ENCODE measurements at places on chromosomes 1 and 21.
A peak's percentile ranks its signal among the peaks of the same experiment; 100 is the strongest.

DNA sequence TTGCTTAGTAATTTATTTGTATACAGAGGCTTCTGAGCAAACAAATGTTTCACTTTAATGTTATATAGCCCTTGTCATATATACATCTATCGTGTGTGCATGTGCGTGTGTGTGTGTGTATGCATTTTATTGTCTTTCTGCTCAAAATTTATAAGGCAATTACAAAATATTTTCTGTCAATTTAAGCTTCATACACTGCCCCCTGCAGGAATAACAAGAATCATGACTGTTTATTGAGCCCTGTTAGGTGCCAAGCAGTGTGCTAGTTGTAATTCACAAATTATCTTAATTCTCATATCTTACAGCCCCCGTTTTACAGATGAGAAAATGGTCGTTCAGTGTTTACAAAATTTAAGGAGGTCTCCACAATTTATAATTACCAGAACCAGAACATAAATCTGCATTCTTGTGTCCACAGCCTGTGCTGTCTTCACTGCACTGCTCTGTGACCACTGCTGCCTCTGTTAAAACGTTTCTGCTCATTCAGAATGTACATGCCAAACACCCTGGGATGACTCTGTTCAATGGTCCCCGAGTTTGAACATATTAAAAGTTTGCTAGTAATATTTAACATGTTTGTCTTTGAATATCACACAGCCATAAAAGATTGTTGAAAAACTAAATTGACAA lies 181.3 kb downstream of the ATP6V1G3 start:
- DNase-seq, result no peak

- no peak for DNase-seq
These were observed 146.6 kb downstream of the KCNJ6 start for GRCh38 chr21:37769656-37770055.

DNA sequence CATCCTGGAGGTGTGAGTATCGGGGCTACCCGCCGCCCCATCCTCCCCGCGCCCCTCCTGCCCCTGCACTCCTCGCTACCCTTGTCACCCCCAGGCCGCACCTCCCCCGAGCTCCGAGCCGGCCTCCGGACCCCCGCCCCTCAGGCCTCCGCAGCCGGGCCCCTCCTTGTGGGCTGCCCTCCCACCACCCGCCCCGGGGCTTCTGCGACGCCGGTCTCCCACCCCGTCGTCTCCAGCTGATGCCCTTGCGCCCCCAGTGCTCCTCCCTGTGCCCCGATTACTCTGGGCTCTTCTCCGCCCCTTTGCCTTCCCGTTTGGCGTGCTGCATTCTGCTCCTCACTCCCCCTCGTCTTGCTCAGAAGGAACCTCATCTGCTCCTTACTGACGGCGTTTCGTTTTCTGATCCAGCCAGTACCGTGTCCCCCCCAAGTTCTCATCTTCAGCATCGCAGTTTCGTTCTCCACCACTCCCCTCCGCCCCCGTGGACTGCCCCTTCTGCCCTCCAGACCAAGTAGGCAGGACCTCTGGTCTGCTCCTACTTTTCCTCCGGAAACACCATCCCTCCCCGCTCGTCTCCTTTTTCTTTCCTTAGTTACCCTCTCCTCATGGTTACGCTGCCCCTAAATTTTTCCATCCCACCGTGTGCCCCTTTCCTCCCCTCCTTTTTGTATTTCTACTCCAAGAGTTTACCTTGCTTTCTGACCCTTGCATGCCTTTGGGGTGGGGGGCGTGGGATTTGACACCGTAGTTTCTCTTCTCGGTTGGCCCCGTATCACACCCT lies 841 bp downstream of the SNX27 start:
- DNase-seq, result peak; percentile 7

- no peak for DNase-seq
These were observed 37.1 kb upstream of the USP25 start for GRCh38 chr21:15692711-15693110.

DNA sequence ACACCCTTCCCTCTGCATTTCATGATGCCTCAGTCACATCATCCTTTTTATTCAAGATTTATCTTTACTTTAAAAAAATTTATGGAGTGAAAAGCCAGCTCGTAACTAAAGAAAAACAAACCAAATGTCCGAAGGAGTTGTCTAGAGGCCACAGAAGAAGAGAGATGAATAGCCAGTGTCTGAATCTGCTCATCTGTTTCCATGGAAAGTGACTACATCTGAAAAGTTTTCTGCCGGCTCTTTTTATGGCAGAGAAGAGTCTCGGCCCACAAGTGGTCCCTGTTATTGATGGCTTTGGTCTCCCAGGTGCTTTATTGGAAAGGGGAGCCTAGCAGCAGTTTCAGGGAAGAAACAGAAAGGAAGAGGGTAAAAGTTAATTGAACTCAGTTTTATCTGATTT lies 5.6 kb downstream of the EVA1C start:
- DNase-seq, result no peak

- no peak for DNase-seq
These were observed 353.4 kb upstream of the NEGR1 start for GRCh38 chr1:72635719-72636118.
